ENCODE measurements at places on chromosomes 3 and 15.

DNA sequence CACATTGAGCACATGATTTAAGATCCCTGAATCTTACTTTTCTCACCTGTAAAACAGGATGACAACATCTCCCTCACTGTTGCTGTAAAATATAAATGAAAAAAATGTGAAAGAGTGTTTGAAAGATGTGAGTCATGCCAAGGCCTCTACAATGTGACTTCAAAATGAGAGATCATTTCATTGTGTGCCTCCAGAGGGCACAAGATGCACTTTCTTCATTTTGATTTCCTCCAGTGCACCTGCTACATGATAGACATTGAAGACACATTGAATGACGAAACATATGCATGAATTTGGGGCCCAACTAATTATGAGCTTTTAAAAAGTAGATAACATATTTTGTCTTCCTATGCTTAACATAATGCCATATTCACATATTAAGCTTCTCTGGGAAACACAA, 170.3 kb downstream of the MOBP start:
- no peak for DNase-seq

DNA sequence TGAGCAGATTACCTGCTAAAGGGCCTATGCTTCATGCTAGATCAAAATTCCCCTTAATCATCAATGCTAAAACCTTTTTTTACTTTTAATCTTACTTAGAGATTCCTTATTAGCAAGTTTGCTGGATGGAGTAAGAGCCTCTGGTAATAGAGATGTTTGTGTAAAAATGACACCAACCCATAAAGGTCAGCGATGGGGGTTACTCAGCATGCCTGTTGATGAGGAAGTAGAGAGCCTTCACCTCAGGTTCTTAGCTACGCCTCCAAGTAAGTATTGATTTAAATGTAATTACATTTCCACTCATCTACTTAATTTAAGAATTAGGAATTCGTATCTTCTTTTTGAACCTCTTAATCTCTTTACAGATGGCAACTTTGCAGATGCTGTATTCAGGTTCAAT, 38.8 kb downstream of the DNAJC13 start:
- DNase-seq: no peak

- DNase-seq: no peak
These were observed 9.1 kb upstream of the MFSD1 start for GRCh38 chr3:158792709-158793108.

DNA sequence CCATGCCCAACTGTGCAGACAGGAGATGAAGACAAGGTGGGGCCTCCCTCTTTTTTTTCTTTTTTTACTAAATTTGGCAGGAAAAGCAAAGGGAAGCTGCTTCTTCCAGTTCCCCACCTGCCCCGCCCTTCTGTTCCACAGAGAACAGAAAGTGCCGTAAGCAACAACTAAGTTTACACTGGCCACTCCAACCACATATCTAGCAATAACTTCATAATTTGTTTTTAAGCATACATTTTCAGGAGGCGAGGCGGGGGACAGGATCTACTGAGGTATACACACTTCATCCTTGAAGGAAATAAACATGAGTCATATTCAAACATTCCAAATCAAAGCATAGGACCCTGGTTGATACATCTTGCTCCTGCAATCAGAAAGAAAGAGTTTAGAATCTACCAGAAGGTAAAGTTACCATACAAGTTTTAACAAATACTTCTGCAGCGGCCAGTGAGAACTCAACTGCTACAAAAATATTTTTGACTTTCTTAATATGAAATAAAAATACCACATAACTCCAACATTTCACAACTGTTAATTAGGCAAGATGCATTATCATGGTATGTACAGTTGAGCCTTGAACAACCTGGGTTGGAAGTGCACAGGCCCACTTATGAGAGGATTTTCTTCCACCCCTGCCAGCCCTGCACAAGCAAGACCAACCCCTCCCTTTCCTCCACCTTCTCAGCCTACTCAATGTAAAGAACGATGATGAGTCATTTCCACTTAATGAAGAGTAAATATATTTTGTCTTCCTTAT, 50.7 kb downstream of the FOXP1 start:
- DNase-seq: no peak

DNA sequence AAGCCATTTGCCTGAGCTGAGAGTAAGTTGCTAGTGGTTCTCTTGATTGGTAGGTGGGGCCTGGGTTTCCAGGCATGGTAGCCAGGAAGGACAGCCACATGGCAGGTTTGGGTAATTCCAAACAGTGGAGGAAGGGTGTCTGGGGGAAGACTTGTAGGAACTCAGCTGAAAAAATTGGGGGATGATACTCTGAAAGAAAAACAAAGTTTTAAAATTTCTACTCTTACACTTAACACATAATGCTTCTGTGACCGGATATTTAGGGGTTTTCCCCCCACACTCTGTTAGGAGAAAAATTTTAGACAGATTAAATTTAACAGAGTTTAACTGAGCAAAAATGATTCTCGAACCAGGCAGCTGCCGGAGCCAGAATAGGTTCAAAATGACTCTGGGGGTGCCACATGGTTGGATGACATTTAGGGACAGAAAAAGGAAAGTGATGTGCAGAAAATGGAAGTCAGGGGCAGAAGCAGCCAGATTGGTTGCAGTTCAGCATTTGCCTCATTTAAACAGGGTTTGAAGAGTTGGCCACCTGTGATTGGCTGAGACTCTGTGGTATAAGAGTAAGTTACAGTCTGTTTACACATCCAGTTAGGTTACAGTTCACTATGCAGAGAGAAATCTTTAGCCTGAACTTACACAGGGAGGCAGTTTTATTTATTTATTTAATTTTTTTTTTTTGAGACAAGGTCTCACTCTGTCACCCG, 8.1 kb downstream of the B2M start:
- DNase-seq: no peak

GRCh38 chr15:90742087-90742486, 24.9 kb downstream of the BLM start:
- no peak for DNase-seq

DNA sequence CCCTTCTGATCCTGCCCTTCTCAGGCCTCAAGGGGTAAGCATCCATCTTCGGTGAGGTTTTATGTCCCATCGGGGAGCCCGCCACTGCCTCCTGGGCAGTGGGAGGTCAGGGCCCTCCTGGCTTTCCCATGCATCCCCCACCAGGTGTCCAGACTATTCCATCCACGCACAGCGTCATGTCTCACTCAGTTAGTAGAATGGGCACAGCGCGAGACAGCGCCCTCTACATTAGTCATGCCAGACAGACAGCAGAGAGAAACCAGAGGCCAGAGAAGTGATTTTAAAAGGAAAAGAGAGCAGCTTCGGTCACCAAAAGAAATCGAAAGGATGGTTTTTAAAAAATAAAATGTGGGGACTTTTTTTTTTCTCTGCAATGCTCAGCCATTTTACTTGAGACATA, 49.8 kb downstream of the ZDHHC3 start:
- no peak for DNase-seq

- DNase-seq: peak; percentile 25
These were observed 24.8 kb upstream of the VGLL4 start for GRCh38 chr3:11668243-11669235.

GRCh38 chr3:126107203-126107939, 23.4 kb upstream of the SLC41A3 start:
- no peak for DNase-seq

GRCh38 chr15:52290800-52291199, 4.8 kb downstream of the MYO5C start:
- no peak for DNase-seq

- DNase-seq: no peak
These were observed 39.3 kb upstream of the LACTB start for GRCh38 chr15:63082366-63082765.

All from NCI-H146 (cell line).